ENCODE measurements at places on chromosomes 6 and 20.

DNA sequence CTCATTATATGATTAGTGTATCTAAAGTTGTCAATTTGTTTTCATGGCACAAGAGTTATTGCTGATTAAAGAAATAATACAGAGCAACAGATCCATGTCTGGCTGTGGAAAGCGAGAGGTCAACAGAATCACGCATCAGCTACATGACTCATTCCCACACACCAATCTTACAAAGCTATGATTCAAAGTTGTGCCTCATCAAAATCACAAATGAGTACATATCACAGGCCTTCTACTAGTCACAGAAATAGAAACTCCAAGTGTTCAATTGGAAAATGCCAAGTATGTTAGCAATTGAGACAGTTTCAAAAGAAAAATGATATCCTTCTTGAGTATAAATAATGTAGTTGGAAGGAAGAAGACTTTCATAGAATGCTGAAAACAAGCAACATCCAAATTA is 57.8 kb upstream of the NKAIN2 start:
- DNase-seq: no peak

- no peak for DNase-seq
Measured at GRCh38 chr6:169291646-169292337, 38.1 kb upstream of the THBS2 start.

DNA sequence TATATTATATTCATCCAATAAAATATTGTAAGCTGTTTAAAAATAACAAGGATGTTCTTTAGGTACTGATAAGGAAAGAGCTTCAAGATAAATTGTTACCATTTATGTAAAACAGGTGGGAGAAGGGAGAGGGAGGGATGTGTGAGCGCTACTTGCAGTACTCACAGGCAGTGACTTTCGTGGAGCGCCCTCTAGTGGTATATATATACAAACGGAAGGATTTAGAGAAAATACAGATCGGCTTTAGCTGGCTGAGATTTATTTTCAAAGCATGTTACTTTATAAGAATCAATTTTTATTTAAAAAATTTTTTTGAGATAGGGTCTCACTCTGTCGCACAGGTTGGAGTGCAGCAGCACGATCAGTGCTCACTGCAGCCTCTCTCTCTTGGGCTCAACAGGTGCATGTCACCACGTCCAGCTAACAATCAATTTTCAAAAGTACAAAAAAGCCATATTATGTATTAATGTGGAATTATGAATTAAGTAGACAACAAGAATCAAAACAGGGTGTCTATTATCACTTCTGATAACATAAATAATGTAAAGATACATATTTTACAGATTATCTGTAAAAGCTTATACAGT is 3.3 kb upstream of the MOG start:
- DNase-seq: peak; percentile 6

- DNase-seq: no peak
Measured at GRCh38 chr6:125358898-125359297, 57.1 kb upstream of the HDDC2 start.

- DNase-seq: no peak
Measured at GRCh38 chr6:8499540-8499939, 64.2 kb upstream of the SLC35B3 start.

DNA sequence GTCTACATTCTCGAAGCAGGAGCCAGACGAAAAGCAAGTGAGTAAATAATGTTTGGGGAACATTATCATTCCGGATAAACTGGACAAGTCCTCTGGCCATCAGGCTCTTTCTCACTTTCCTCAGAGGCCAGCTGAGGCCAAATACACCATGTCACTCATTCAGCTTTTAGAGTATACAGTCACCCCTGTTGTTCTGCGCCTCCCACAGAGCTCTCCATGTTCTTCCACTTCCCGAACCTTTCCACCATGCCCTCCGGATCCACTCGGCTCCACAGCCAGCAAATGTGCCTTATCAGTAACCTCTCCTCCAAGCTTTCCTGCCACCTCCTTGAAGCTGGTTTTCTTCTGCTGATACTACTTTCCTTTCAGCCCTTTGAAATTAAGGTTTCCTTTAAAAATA is 31.7 kb downstream of the LATS1 start:
- no peak for DNase-seq

DNA sequence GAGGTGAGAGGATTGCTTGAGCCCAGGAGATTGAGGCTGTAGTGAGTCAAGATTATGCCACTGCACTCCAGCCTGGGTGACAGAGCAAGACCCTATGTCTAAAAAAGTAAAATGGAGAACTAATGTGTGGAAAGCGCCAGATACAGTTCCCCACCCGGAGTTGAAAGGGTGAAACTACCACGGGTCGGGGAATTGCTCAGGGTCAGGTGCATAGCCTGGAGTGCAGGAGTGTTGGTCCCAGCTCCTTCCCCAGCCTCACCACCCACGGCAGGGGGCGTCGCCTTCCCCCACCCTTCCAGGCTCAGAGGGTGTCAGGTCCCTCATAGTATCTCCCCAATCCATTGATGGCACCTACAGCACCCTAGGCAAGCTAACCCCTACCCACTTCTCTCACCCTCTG is 26.1 kb downstream of the C20orf203 start:
- DNase-seq: no peak

GRCh38 chr6:24991810-24992467 is 56.2 kb upstream of the RIPOR2 start:
- DNase-seq: peak; percentile 63

DNA sequence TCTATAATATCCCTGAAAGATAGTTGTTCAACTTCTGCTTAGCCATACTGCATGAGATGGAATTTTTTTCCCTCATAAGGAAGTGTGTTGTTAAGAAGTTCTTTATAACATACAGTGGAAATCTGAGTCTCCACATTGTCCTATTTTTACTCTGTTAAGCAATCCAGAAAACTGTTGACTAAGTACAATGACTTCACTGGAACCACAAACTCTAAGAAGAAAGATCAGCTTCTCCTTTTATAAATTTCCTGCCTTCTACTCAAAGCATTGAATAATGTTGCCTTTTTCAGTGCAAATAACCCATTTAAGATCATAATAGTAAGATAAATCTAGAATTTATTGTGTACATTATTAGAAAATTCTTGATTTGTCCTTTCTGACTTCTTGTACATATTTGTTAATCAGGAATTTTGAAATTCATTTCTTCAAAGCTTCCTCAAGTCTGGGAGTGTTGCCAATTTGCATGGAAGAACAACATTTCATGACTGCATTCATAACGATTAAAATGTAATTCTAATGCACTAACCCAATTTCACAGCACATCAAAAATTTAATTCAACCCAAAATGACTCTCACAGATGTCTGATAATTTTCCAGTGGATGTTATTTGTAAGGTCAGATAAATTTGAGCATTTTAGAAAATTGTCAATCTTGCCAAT is 45.6 kb upstream of the ANKEF1 start:
- DNase-seq: no peak

DNA sequence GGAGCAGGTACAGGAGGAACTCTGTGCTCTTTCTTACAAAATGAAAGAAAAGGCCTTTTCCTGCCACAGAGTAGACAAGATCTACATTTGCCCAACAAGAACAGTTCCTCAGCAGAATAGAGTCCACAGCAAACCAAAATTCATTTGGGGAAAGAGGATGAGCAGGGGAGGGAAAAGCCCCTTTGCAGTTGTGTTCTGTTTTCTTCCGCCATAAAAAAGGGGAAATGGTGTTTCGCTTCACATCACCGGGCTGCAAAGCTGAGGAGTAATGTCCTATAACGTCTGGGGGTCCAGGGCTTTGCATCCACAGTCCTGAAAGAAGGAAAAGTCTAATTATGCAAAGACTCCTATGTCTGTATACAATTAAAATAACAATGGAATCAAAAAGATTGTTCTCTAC is at the start of gene GPR31:
TSS of gene GPR31 (minus strand) at position 118 of the 400 bp plus-strand sequence. CDS start 149 bp downstream, outside the sequence.
- no peak for DNase-seq

DNA sequence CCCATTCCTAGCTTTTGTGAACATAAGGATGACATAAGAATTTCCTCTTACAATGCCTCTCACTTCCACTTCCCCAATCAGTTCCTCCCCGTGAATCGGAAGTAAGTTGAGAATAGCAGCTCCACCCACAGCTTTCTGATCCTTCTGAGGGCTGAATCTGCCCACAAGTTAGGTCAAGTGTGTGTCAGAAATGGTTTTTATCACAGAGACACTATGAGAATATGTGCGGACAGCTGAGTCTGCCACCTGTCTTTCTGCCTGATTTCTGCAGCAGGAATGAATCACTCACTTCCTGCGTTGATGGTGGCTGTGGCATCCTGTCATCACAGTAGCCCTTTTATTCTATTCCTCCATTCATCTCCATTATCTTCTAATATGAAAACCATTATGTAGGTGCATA is 70.2 kb downstream of the RIN2 start:
- no peak for DNase-seq

DNA sequence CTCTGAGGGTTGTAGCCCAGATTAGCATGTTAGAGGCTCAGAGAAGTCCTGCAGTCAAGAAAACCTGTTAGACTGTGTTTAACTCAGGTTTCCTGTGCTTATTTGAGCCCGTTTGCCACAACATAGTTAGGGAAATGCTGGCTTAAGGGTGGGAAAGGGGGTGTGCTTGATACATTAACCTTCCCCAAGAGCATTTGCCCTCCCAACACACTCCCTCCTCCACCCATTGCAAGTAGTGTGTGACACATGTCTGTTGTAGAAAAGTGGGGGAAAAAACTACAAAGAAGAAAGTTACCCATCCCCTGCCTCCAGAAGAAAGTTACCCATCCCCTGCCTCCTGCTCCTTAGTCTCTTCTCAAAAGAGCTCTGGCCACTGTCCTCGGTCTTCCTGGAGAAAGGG is 36.8 kb upstream of the MRPS18A start:
- no peak for DNase-seq

DNA sequence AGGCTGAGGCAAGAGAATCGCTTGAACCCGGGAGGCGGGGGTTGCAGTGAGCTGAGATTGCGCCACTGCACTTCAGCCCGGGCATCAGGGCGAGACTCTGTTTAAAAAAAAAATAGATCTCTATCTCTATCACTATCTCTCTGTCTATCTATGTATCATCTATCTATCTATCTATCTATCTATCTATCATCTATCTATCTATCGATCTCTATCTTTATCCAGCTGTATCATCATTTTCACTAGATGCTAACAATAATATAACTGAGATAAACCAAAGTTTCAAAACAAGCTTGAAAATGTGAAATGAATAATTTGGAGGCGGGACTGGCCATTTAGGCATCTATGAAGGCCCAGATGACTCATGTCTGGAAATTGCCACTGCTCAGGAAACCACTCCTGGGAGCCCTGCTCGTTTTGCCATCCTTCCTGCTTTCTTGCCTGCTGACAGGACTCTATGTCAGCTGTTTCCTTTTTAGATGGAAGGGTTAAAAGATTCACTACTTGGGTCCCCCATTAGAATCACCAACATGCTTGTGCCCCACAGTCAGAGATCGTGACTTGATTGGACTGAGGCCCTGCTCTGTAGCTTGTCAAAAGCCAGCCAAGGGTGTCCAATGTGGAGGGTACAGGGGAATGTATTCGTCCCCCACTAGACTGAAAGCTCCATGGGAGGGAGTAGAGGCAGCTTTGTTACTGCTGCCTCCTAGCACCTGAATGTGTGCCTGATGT is 61.7 kb downstream of the UTRN start:
- peak; percentile 17 for DNase-seq

GRCh38 chr6:156427345-156427744 is 349.8 kb upstream of the ARID1B start:
- DNase-seq: no peak

DNA sequence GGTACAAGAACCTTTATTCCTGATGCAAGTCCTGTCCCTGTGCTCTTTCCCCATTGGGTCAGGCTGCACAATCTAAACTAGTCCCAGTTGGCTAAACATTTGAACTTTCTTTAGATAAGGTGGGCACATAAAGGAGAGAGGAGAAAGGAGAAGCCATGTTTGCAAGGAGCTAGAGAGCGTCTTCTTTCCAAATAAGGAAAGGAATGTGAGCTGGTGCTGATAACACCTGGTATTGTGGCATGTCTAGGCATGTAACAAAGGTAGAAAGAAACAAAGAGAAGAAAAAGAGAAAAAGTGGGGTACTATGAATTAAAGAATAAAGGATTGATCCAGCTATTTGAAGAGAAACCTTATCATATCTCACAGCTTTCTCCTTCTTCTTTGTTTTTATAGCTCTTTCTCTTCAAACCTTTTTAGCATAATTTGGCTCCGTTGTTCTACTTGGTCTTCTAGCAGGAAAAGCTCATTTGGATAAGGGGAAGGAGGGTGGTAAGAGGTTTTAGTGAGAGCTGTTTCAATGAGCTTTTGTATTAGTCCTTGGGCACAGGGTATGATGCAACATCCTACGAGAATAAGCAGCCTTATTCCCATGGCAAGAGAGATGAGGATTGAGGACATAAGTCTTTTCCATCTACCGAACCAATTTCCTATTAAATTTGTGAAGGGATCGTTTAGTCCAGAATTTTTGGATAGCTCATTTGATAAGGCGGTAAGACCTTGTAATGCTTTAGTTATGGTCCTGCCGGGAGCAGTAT is 415.5 kb upstream of the MAN1A1 start:
- no peak for DNase-seq

- no peak for DNase-seq
Measured at GRCh38 chr6:168053957-168054471, 25.0 kb downstream of the FRMD1 start.
